ENCODE measurements at places on chromosomes 6 and 20. TPM values are rescaled to one million over a fixed set of nuclear protein-coding genes. Genes with fewer than 3 reads are reported as not detected.
A peak's percentile ranks its signal among the peaks of the same experiment; 100 is the strongest.

DNA sequence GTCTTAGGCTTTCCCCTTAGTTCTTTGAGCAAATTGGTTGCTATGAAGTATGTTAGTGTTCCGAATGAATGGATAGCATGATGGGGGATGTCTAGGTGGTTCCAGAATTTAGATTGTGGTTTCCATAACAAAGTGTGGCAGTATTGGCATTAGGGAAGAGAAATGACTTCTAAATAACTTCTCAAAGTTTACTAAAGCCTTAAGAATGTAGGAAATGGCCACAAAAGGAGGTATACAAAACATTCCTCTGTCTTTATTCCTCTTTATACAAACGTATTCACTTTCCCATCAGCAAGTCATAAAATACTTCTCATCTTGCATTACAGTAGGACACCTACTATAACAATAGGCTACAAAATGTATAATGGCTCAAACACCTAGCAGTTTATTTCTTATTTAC, 279.6 kb downstream of the ESR1 start:
- DNase-seq, result no peak

GRCh38 chr20:15658295-15658694, 915.0 kb downstream of the KIF16B start:
- DNase-seq, result no peak

- no peak for DNase-seq
Observed at GRCh38 chr6:116101302-116101718, 657 bp downstream of the NT5DC1 start.

KIF25 gene
- 0.72 TPM for total RNA-seq

DNA sequence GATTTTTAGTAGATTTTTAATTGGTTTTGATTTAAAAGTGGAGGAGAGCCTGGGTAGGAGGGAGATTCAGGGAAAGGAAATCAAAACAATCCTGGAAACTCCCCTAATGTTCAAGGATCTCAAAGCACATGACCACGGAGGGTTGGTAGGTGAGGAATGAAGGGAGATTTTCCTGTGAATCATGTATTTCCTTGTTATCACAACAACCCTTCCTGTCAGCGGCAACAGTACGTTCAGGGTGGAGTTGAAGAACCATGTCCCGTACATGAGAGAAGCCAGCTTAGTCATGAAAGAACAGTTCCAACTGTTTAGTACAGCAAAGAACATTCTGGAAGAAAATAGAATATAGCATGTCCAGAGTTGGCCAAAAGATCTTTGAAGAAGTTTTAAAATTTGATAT, 79.4 kb upstream of the SCAF8 start:
- no peak for DNase-seq

PAX1 gene
- total RNA-seq, result not detected

ANKEF1 gene
- 2.3 TPM for total RNA-seq

- no peak for DNase-seq
Observed at GRCh38 chr20:34142121-34142520, 30.1 kb upstream of the EIF2S2 start.

GRCh38 chr20:58544891-58545290, 29.7 kb upstream of the APCDD1L start:
- DNase-seq, result no peak

- DNase-seq, result no peak
Observed at GRCh38 chr6:67560068-67560467, 1075.0 kb upstream of the ADGRB3 start.

GRCh38 chr20:42204109-42204660, 586.0 kb upstream of the CHD6 start:
- no peak for DNase-seq

GRCh38 chr6:128655978-128656498, 135.6 kb upstream of the PTPRK start:
- DNase-seq, result no peak

DNA sequence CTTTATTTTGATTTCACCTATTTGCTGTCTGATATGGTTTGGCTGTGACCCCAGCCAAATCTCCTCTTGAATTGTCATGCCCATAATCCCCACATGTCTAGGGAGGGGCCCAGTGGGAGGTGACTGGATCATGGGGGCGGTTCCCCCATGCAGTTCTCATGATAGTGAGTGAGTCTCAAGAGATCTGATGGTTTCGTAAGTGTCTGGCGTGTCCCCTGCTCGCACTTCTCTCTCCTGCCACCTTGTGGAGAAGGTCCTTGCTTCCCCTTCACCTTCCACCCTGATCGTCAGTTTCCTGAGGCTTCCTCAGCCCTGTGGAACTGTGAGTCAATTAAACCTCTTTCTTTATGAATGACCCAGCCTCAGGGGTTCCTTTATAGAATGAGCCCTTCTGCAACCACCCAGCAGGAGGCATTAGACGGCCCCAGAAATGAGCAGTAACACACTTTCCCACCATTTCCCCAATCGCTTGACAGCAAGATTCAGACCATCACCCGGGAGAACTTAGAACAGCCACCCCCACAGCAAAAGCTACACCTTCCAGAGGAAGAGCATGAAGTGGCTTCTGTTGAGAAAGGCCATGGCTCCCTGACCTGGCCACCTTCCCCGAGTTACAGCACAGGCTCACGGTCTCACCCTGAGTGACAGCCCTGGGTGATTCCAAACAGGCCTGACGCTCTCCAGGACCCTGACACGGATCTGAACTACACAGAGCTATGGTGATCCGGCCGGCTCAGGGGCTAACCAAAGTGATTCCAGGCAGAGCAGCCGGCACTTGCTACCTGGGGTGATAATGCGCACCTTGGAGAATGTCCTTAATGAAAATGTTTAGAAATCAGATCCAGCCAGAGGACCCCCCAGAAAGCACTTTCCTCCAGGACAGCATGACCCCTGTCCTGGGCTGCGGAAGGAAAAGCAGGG, 131.2 kb upstream of the CDH4 start:
- DNase-seq, result peak; percentile 57

MYLK2 gene
- total RNA-seq, result 0.30 TPM

TTBK1 gene
- total RNA-seq, result 0.12 TPM

TSBP1 gene
- not detected for total RNA-seq

DNA sequence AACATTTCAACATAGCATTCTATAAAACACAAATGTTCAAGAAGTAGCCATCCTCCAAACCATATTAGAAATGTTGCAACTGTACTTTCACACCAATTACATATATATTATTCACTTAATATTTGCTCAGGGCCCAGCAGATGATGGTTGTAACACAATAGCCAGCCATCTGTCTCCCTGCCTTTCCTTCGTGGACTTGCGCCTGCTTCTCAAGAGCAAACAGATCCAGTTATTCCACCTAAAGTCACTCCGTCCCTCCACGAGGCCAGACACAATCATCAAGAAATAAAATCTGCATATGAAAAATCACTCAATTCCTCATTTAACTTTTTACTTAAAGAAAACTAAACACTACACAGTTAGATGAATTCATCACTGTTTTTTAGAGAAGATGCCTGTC, 160.4 kb downstream of the RALGAPA2 start:
- DNase-seq, result no peak

DNA sequence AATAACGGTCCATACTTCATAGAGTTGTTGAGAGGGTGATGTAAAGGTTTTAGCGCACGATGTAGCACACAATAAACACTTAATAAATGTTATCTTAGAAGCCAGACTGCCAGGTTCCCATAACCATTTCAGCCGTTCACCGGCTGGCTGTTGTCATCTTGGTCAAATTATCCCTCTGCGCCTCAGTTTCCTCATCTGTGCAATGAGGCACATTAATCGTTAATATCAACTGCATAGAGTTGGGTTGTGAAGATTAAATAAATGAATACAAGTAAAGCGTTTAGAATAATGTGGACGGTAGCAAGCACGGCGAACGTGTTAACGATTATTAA, 432 bp upstream of the PSMF1 start:
- no peak for DNase-seq

- DNase-seq, result no peak
Observed at GRCh38 chr6:123635567-123635966, 1.2 kb downstream of the TRDN start.

Measured in aorta (tissue), 5 donors.